ENCODE measurements at places on chromosomes 12 and 14.

DNA sequence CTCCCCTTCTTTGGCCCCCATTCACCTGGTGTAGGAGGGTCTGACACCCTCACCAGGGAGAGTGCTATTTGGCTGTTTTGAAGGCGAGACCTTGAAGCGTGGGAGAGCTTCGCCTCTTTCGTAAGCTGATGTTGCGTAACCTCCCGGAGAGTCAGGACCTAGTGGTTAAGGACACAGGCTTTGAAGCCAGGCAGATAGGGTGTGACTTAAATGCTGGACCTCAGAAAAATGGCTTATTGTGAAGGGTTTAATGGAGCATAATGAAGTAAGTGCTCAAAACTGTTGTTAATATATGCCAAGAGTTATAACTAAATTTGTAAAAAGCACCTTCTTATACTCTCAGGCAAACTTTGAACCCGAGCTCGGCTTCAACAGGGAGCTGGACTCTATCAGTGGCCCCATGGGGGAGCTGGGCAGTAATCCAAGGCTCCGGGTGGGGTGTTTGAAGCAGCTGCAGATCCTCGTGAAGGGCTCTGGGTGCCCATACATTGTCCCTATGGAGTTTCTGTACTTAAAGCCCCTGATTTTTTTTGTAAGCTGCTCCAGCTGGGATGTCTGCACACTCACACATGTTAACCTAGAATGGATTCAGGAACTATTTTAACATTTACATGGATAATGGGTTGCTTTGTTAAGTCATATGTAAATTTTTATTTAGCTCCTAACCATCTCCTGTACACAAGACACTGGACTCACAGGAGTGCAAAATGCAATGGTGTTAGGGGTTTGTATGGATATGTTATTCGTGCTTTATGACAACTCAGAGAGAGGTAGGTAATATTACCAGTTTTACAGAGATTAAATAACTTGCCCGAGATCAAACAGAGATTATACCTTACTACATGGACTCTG is 26.0 kb downstream of the PPFIBP1 start:
- DNase-seq: no peak

GRCh38 chr14:79136071-79137044 is 966.2 kb downstream of the NRXN3 start:
- DNase-seq: no peak

GRCh38 chr12:4736091-4736490 is 15.9 kb downstream of the GALNT8 start:
- DNase-seq: no peak

GRCh38 chr14:98136012-98136789 is 1135.8 kb downstream of the BCL11B start:
- DNase-seq: no peak
